ENCODE measurements at places on chromosomes 3 and 15.
A peak's percentile ranks its signal among the peaks of the same experiment; 100 is the strongest.

- no peak for DNase-seq
These were observed 9.0 kb upstream of the ILDR1 start for GRCh38 chr3:122031123-122031468.

DNA sequence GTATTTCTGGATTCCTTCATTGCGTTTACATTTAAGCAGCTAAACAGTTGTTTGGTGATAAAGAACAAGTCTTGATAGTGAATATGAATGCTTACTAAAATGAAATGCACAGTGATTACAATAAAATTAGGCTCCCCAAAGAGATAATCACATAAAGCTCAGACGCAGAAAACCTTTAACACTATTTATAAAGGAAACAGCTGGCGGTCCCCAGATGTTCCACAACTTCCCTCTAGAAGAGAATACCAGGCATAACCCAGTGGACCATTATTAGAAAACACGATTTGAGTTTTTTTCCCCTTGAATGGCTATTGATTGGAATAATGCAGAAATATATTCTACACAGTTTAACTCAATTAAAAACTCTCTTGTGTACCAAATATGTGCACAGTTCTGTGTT, 573.2 kb downstream of the DIPK2A start:
- DNase-seq: no peak

DNA sequence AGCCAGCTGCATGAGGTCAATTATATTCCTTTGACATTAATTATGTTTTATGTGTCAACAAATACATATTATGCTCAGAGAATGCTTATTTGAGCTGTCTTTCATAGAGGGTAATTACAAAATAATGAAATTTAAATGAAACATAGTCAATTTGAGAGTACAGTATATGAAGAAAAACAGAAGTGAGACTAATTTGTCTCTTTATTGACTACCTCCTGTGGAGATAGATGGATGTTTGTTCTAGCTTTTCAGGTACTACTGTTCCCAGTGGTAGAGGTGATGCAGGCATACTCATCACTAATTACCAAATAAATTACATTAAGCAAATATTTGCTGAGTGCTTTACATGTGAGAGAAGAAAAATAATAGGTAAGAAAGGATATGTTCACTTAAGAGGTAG, 1129.6 kb downstream of the OTOL1 start:
- no peak for DNase-seq

DNA sequence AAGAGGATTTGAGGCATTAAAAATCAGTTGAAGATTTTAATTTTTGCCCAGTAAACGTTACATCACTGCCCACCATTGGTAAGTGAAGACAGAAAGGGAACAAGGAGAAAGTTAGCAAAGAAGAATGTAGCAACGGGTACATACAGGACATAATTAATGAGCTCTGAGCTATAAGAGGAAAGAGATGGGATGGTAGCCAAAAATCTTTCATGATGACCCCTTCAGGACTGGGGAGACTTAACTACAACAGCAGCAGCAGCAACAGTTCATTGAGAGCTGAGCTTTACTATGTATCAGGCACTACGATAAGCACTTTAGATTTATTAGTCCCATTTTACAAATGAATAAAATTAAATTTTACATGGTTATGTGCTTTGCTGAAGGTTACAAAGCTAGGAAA, 18.4 kb downstream of the EMC4 start:
- no peak for DNase-seq

- peak; percentile 56 for DNase-seq
These were observed 120.9 kb downstream of the DTWD1 start for GRCh38 chr15:49741712-49742111.

DNA sequence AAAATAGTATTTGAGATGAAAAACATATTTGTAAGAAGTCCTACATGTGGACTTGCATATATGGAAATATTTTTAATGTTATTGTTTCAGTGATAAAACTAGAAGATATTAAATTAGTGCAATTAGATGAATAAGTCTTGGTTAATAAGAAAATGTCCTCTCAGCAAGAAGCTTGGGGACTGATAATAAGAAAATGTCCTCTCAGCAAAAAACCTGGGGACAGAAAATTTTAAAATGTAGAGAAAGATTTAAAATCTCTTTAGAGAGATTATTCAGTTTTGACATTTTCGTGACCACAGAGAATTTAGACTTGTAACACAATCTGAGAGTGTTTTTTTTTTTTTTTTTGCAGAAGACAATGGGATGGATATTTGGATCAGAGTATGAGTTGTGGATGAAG, 156.0 kb downstream of the ISL2 start:
- no peak for DNase-seq

DNA sequence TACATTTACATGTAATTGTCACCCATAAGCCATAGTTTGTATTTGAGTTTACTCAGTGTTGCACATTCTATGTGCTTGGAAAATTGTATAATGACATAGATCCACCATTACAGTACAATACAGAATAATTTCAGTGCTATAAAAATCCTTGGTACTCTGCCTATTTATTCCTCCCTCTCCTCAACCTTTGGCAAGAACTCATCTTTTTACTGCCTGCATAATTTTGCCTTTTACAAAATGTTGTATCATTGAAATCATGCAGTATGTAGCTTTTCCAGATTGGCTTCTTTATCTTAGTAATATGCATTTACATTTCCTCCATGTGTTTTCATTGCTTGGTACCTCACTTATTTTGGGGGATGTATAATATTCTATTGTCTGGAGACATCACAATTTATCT, 786.9 kb upstream of the SEMA6D start:
- no peak for DNase-seq

- DNase-seq: no peak
These were observed 191.8 kb downstream of the CGGBP1 start for GRCh38 chr3:87867001-87867400.

- DNase-seq: no peak
These were observed 1106.4 kb downstream of the SI start for GRCh38 chr3:163971861-163972260.

- DNase-seq: no peak
These were observed 90.8 kb downstream of the ZPLD1 start for GRCh38 chr3:102525624-102526023.

- no peak for DNase-seq
These were observed 96.2 kb upstream of the PLCL2 start for GRCh38 chr3:16788440-16789056.

- DNase-seq: no peak
These were observed 1.9 kb downstream of the EHD4 start for GRCh38 chr15:41970456-41970855.

GRCh38 chr3:141380279-141380678, 12.0 kb downstream of the ZBTB38 start:
- DNase-seq: no peak

DNA sequence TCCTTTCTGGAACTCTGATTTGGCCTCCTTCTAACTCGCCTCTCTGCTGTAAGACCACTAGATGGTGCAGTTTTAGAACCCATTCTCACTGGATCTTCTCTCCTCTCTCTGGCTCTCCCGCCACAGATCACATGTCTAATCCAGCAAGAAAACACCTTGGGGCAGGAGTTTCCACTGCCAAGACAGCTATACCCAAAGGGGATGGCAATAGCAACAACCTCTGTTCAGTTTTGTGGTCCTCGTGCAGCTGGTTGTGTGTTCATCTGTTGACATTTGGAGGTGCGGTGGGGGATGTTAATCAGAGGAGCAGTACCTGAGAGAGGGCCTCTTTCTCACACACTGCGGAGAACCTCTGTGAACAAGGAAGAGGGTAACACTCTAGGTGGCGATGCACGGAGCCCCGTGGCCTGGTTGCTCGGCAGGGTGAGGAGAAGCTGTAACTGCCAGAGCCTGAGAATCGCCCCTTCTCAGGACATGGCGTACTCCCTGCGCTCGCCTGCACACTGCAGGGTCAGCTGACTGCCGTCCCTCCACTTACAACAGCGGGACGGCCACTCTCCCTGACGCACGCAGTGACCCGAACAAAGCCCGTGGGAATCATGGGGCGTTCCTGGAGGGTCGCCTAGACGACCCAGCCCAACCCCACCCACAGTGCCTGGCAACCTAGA, at the start of gene TEX55:
TEX55 (plus strand) TSS at position 666 of the 668 bp plus-strand sequence. CDS start 25 bp downstream, outside the sequence.
- DNase-seq: peak; percentile 16

Data from NCI-H2171 (cell line).